ENCODE measurements at places on chromosomes 12 and 14.

GRCh38 chr14:69475194-69475818 is 9.2 kb upstream of the PLEKHD1 start:
- no peak overlapping the region for H3K4me3 ChIP-seq
- no peaks in the 10 kb centered on the region for H3K27me3 ChIP-seq
- no peaks in the 10 kb centered on the region for H3K36me3 ChIP-seq
- no peak overlapping the region for H3K27ac ChIP-seq
- H3K4me1 ChIP-seq = no peaks in the 10 kb centered on the region
- no peak for DNase-seq

GRCh38 chr14:90505531-90505930 is 108.7 kb downstream of the CALM1 start:
- H3K27me3 ChIP-seq = no peaks in the 10 kb centered on the region
- H3K36me3 ChIP-seq = no peaks in the 10 kb centered on the region
- H3K4me1 ChIP-seq = peaks cover 19% of the 10 kb centered on the region
- no peak overlapping the region for H3K4me3 ChIP-seq
- DNase-seq = no peak

GRCh38 chr14:78875049-78875448 is 704.9 kb downstream of the NRXN3 start:
- DNase-seq = no peak
- H3K4me3 ChIP-seq = no peak overlapping the region
- H3K27ac ChIP-seq = no peak overlapping the region
- no peaks in the 10 kb centered on the region for H3K27me3 ChIP-seq
- no peaks in the 10 kb centered on the region for H3K36me3 ChIP-seq

DNA sequence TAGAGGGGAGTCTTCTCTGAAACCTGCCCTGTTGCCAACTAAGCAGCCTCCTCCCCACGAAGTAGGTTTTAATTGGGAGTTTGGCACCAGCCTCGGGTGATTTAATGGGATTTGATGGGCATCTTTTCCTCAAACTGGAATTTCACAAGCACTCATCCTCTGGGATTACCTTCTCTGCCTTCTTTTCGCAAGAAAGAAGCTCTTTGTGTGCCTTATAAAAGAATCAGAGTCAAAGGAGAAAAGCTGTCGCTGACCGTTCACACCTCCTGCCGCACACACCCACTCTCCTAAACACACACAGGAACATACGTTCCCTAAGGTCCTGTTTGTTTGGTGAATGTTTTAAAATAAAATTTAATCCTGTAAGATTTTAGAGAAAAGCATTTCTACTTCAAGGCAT is 84.0 kb downstream of the PRMT8 start:
- H3K27ac ChIP-seq = no peak overlapping the region
- H3K27me3 ChIP-seq = no peaks in the 10 kb centered on the region
- no peak for DNase-seq
- no peak overlapping the region for H3K4me3 ChIP-seq
- no peaks in the 10 kb centered on the region for H3K4me1 ChIP-seq

DNA sequence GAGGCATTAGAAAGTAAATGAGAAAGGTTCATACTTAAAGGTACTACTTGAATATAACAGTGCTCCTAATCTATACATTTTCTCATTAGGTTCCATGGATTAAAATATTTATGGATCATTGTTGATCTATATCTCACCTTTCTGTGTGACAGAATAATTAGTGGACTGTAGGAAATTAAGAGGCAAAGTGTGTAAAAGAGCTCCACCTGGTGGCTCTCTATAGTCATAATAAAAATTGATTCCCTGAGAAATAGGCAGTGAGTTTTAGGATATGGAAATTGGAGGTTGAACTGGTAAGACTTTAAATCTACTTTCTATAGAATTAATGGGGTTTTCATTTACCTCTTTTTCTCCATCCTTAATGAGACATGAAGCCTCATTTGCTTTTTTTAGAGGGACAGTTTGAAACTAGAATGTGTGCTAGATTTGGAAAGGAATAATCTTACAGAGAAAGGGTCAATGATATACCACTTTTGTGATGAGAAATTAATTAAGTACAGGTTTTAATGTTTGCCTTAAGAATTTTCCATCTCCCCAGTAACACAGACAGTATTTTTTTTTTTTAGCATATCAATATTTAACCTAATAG is 11.8 kb upstream of the DERA start:
- peaks cover 3% of the 10 kb centered on the region for H3K36me3 ChIP-seq
- DNase-seq = no peak
- H3K27me3 ChIP-seq = no peaks in the 10 kb centered on the region

DNA sequence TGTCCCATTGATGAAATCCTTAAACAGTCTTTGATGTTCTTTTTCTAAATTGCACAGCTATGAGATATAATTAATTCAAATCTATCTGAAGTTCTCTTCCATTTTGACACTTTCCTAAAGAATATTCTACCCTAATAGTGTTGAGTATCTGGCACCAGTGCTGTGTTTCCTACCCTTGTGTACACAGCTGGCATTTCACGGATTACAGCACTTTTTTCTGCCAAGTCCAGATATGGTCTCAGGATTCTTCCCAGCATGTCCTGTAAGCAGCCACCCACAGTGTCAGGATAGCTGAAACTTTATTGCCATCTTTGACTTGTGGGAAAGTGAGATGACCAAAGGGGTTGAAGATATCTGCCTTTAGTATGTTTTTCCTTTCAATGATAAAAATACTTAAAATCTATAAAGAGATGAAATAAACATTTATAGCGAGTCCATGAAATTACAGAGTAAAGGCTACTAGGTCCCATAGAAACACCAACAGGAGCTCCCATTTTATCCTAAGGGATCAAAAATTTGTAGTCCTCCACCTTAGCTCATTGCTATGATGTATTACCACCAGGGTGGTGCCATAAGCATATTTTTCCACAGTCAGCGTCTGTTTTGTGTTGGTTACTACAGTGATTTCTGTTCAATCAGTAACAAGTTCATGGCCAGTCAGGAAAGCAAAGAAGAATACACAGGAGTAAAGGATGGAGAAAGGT is 96.7 kb downstream of the TRHDE start:
- H3K36me3 ChIP-seq = no peaks in the 10 kb centered on the region
- H3K4me3 ChIP-seq = no peak overlapping the region
- no peak overlapping the region for H3K27ac ChIP-seq
- H3K4me1 ChIP-seq = no peaks in the 10 kb centered on the region
- DNase-seq = no peak

- H3K36me3 ChIP-seq = no peaks in the 10 kb centered on the region
These were observed 80.8 kb downstream of the GALNT9 start for GRCh38 chr12:132248453-132249167.

- H3K4me1 ChIP-seq = no peaks in the 10 kb centered on the region
- no peak overlapping the region for H3K4me3 ChIP-seq
- no peak for DNase-seq
- H3K27ac ChIP-seq = no peak overlapping the region
These were observed 362.9 kb downstream of the RAD51B start for GRCh38 chr14:68182492-68182891.

DNA sequence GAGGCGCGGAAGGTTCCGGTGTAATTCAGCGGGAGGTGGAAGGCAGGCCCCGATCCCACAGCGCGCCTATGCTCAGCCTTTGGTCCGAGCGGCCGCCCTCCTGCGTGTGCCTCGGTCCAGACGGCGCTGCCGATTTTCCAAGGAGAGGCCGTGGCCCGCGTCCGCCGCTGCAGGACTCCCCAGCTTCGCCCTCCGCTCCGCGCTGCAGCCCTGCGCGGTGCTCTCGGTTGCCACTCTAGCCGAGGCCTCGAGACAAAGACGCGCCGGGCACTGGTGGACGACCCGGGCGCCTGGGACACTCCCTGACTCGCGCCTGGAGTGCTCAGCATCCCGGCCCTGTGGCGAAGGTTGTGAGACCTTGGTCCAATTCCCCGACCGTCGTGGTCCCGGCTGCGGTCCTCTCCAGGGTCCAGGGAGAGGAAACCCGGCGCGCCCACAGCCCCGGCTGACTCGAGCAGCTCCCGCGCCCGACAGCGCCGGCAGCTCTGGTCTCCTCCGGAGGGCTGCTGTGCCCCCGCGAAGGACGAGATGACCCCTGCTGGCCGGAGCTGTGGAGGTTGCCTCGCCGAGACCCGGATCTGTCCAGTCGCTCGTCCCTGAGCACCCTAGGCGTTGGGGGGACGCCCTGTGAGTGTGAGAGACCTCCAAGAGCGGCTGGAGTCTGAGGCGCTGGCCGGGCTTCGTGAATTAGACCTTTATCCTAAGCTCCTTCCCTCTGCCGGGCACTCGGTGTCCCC is 6.5 kb downstream of the HOXC12 start:
- peaks cover 80% of the 10 kb centered on the region for H3K27me3 ChIP-seq
- H3K27ac ChIP-seq = no peak overlapping the region
- H3K36me3 ChIP-seq = no peaks in the 10 kb centered on the region
- DNase-seq = peak; percentile 68
- no peak overlapping the region for H3K4me3 ChIP-seq

All from kidney (tissue), 22 donors.